ENCODE measurements at places on chromosomes 12 and 14.

- DNase-seq: no peak
These were observed 42.6 kb downstream of the SOCS2 start for GRCh38 chr12:93614917-93615596.

GRCh38 chr12:27614866-27615265 lies 81.4 kb upstream of the REP15 start:
- DNase-seq: no peak

DNA sequence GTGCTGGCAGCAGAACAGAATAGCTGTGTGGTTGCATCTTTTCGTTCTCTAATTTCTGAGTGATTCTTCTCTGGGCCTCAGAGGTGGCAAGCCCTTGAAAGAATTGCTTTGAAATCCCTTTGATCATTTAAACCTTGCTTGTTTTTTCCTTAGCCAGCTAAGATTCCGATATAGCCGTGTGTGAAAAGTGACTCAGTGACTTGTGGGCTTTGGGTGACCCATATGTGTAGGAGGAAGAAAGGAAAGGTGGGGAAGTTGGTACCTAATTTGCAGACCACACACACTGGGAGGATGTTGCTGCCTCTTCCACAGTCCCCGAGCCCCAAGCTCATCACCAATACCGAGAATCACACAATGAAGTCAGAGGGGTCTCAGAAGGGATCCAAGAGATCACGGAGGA lies 18.8 kb downstream of the SLC24A4 start:
- DNase-seq: no peak

DNA sequence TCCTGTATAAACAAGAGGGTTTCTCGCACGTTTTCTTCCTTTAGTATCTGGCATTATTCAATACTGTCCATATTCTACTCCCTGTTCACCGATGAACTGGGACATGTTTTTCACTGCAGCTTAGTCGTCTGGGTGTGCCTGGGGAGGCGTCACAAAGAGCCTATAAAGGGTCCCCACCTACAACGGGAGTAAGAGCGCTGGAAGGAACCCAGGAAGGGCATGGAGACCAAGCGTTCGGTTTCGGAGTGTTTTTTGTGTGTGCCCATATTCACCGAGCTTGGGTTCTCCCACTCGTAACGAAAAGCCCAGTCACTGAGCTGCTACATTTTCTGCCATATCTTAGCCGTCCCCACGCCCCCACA lies 592 bp upstream of the USP15 start:
- DNase-seq: no peak

DNA sequence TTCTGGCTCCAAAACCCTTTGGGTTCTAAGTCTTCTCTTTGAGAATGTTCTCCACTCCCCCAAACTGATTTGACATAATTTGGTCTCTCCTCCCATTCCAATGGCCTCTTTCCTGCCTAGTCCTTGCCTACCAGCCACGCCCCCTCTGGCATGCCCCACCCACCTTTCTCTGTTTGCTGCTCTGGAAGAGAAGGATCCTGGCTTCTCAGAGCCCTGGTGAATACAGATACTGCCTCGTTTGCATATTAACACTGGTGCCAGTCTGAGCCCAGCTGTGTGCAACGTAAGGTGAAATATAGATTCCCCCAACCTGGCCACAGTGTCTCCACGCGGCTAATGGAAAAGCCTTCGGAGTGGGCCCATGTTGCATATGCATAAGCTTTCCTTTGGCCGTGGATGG lies 79.7 kb downstream of the PAPOLA start:
- no peak for DNase-seq

DNA sequence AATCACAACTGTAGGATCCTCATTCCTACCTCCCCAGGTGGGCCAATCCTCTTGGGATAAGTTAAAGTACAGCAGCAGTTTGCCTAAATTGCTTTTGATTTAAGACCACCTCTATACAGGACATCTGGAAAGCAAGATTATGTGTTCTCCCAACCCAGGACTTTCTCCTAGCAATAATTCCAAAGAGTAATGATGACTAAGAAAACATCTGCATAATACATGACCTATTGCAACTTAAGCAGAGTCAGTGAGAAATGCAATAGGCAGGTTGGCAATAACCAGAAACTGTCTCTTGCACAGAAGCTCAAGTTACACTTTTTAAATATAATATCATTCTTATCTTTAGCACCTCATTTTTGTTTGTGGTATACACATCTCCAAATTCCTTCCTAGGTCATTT lies 275.4 kb downstream of the TRHDE start:
- no peak for DNase-seq

GRCh38 chr14:24465368-24465767 lies 22.8 kb upstream of the SDR39U1 start:
- no peak for DNase-seq

- DNase-seq: no peak
These were observed 54.5 kb upstream of the HECTD1 start for GRCh38 chr14:31261859-31262731.

- DNase-seq: no peak
These were observed 173.9 kb downstream of the TTC7B start for GRCh38 chr14:90642244-90642717.

DNA sequence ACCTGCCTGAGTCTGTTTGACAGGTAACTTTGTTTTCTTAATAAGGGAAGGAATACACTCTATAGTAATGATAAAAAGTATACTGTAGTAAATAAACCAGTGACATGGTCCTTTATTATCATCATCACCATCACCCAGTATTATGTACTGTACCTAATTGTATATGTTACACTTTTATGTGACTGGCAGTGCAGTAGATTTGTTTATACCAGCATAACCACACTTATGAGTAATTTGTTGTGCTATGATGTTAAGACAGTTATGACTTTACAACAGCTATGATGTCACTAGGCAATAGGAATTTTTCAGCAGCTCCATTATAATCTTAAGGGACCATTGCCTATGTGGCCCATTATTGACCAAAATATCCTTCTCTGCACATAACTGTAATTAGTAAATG lies 155.0 kb downstream of the NUBPL start:
- no peak for DNase-seq

DNA sequence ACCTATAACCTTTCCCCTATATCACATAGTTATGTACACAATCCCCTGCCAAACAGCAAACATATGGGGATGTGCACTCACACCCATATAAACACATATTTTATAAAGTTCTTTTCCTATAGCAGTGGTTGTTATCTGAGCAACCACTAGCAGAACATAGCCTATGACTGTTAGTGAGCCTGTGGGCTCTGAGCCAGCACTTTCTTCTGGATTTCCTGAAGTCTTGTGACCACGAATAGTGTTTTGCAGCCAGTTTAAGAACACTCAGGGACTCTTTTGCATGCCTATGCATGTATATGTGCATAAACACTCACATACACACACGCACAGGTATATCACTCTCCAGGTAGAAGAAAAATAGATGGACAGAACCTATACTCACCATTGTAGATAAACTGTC lies 17.1 kb downstream of the TESPA1 start:
- DNase-seq: peak; percentile 90

All from hematopoietic multipotent progenitor cell treated with erythropoietin and hydrocortisone succinate and interleukin-3 and kit ligand, for 8 days (in vitro differentiated cells).